Mucosa of gallbladder (tissue), 1 donor: ENCODE measurements at places on chromosomes 5 and 9.

DNA sequence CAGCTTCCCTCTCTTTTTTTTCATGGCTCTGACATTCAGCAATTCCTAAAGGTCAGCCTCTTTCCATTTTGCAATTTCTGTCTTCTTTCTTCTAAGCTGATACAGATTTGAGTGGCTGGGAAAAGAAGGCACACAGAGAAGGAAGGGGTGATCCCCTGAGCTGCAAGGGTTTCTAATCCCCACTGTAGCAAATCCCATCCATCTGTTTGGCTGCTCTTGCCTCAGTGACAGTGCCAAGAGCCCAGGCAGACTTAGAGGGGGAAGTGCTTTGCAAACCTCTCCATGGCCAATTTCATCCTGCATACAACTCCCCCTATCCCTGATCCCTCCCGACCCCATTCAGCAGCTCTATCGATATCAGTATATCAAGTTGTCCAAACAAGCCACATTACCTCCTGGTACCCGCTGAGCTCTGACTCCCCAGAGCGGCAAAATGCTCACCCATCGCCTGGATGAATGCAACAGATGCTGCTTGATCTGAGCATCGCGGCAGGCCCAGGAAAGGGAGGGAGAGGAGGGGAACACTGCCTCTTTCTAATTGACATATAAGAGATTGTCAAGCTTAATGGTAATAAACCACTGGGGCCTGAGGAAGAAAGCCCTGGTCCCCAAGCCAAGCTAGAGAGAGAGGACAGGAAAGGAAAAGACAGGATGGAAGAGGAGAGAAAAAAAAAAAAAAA, 268.9 kb downstream of the ASTN2 start:
- DNase-seq, result no peak

DNA sequence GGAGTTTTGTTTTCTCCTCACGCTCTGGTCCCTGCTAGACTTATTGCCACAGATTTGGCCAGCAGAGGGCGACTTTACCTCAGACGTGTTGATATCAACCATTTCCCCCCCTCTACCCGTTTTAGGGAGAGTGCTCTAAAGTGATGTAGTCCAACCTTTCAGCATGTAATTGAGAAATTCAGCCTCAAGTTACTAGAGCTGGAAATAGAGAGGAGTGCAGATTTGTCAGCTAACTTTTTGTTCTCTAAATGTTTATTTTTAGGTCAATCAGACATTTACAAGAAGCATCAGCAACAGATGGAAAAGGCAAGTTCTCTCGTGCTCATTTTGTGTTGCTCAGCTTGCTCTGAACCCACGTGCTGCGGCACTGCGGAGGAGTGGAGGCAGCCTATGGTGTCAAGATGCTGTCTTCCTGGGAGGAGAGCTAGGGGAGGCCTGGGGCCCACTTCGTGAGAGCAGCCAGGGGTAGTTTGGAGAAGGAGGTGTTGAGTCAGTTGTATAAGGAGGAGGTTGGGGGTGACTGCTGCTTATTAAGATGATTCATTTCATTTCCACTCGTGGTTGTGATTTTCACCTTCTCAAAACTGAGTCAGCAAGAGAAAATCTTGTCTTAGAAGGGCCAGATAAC, 53.6 kb downstream of the GPR107 start:
- DNase-seq, result peak; percentile 87

GRCh38 chr5:95565280-95565920, 10.5 kb downstream of the ARSK start:
- no peak for DNase-seq

- DNase-seq, result no peak
These were observed 166.4 kb upstream of the SPRY4 start for GRCh38 chr5:142491270-142491669.

GRCh38 chr9:84499969-84500582, 159.5 kb upstream of the SLC28A3 start:
- no peak for DNase-seq

DNA sequence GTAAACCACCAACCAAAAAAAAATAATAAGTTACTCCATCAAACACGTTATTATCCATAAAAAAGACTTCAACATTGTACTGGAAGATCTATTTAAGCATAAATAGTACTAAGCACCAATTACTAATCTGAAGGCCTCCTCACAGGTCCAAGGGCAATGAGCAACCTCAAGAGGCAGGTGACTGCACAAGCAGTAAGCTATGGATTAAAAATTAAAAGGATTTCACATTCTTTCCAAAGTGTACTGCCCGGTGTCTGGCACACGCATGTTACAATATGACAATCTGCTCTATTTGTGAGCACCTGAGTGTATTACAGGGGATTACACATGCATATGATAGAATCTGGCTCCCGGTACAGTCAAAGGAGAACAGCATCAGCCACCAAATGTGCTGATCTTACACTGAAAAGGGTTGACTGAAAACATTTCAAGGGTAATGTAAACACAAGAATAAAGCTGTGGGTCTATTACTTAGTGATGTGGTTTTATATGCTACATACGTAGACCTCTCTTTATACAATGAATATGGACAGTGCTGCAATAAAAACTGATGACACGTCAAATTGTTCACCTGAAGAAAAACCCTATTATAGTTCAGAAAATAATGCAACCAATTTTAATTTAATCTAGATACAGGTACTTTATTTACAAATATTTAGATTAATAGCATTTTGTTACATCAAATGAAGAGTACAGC, 22.8 kb downstream of the RAB14 start:
- DNase-seq, result peak; percentile 41

- DNase-seq, result no peak
These were observed 375.5 kb downstream of the CTNND2 start for GRCh38 chr5:11528720-11529119.

DNA sequence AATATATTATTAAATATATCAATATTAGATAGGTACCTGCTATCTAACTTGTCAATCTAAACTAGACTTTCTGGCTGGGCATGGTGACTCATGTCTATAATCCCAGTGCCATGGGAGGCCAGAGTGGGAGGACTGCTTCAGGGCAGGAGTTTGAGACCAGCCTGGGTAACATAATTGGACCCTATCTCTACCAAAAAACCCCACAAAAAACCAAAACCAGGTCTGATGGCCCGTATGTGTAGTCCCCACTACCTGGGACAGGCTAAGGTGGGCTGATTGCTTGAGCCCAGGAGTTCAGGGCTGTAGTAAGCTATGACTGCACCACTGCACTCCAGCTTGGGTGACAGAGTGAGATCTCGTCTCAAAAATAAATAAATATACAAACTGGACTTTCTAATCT, 55.0 kb downstream of the PJA2 start:
- no peak for DNase-seq

DNA sequence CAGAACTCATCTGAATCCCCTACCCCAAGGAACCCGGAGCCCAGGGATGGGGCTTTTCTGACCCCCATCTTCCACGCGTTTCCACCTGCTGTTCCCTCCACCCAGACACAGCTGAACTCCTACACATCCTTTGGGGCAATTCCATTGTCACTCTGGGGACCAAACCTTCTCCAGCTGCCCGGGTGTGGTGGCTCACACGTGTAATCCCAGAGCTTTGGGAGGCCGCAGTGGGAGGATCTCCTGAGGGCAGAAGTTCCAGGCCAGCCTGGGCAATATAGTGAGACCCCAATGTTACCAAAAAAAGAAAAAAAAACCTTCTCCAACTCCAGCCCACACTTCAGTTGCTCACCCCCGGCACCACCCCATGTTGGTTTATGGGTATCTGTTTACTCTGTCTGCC, 8.1 kb downstream of the EPB41L4B start:
- no peak for DNase-seq

DNA sequence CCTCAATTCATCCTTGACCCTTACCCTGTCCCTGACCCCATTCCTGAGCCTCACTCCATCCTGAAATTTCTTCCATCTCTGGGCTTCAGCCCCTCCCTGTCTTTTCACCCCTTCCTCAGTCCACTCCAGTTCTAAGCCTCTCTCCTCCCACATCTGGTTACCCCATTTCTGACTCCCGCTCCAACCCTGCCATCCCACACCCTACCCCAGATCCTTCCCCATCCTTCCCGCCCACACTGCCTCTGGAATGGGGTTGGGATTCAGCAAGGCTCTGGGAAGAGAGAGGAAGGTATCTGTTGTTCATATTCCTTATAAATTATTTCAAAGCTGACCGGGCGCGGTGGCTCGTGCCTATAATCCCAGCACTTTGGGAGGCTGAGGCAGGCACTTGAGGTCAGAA, 29.9 kb upstream of the MVB12B start:
- DNase-seq, result no peak

- DNase-seq, result no peak
These were observed 19.5 kb upstream of the ALDH1B1 start for GRCh38 chr9:38372762-38373619.

DNA sequence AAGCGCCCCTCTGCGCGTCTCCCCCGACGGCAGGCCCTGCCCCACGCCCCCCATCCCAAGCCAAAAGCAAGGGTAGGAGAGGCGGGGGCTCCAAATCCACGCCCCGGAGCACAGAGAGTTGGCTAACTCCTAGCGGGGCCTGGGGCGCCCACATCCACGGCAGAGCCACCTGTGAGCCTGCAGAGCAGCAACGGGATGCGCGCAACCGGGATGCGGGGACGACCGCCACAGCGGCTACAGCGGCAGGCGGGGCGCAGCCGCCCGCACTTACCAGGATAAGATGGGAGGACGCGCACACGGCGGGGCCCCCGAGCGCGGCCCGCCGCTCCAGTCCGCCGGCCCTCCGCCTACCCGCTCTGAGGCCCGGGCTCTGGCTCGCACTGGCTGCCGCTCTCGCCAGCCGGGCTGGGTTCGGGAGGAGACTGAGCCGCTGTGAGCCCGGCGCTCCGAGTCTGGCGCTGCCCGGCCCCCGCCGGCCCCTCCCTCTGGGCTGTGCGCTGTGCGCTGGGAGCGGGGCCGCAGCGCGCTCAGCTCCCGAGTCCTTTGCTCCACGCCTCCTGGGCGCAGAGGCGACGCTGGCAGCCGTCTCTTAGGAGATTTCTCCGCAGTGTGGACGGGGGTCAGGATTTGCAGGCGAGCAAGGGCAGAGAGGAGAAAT, at the start of gene SLC24A2:
SLC24A2 (minus strand) TSS at position 424 of the 658 bp plus-strand sequence.
- no peak for DNase-seq
